Skin of body (tissue), 3 donors: ENCODE measurements at places on chromosomes 12 and 14.

GRCh38 chr12:50082644-50083043 lies 2.5 kb upstream of the SMARCD1 start:
- DNase-seq: no peak

DNA sequence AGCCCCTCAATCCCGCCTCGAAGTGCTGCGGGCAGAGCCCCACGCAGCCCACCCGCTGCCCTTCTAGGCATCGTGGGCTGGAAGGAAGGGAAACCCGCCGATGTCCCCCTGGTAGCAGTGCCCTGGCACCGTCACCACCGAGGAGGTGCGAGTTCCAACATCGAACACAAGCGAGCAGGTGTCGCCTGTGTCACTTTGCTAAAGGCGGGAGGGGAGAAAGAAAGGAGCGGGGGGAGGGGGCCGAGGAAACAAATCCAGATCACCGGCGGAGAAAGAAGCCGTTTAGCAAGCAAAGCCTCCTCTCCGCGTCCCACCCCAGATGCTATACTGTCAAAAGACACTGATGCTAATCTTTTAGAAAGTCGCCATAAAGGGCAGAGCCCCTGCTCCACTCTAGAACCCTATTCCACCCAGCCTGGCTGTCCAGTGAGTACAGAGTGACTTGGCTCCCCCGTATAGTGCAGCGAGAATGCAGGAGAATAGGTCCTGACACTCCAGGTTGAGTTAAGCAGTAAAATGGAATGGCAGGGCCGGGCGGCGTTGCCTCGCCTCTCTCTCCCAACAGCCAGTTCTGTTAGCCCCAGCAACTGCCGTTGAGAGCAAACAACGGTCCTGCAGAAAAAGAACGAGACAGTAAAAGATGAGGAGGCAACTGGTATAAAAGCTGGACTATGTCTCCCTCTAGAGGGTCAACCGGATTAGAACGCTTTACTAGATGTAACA lies 67.9 kb upstream of the USP15 start:
- peak; percentile 73 for DNase-seq

DNA sequence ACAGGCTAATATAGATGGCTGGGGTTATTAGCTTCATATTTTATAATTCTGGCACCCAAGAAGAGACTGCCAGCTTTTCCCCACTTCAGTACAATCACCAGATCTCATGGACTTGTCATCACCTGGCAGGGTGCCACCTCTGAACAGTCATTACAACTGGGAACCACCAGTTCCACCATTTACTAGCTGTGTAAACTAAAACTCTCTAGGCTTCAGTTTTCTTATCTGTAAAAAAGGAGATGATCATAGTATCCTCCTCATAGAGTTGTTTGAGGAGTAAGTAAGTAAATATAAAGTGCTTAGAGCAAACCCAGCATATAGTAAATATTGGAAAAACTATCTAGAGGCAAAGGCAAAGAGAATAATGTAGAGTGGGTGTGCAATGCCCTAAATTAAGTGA lies 19.3 kb downstream of the CPNE8 start:
- no peak for DNase-seq

DNA sequence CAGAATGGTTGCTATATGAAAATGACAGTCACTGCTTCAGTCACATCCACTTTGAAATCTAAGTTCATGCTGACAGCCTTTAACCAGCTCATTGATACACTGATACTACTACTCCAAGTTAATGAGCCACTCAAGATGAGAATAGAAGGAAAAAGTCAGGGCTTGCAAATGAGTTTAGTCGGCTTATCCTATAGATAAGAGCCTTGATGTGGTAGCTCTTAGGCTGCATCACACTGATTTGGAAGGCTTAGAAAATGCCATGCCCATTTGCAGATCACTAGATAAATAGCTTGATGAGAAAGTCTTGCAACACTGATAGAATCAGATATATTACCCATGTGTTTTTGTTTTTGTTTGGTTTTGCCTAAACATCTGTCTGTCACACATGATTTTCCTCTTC lies 251.4 kb upstream of the ATXN7L3B start:
- no peak for DNase-seq

GRCh38 chr12:93318720-93319522 lies 58.8 kb upstream of the NUDT4 start:
- no peak for DNase-seq

GRCh38 chr12:98595243-98595988 lies 1.9 kb downstream of the SLC25A3 start:
- no peak for DNase-seq

DNA sequence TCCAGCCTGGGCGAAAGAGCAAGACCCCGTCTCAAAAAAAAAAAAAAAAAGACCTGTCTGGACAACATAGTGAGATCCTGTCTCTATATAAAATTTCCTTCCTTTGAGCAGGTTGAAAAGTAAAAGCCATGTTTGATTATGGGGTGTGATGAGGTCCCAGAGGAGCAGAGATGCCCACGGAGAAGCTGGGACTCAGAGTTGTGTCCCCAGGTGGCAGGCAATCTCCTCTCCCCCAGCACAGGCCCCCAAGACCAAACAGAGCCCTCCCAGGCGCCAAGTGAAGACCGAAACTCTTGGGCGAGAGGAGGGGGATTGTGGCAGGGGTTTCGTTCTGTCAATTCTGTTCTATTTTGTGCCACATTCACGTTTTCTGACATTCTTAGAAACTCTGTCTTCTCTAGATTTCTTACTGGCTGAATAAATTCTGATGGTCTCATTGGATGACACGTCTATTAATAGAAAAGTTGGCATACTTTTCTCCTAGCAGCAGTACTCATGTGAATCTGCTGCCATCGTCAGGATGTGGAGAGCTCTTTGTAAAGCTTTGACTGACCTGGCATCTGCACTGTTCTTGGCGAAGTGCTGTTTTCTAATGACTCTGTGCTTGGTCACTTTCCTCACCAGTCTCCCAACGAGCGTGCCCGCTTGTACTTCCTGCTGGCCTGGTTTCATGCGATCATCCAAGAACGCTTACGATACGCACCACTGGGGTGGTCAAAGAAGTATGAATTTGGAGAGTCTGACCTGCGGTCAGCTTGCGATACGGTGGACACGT lies 43.4 kb downstream of the HSP90AA1 start:
- no peak for DNase-seq

DNA sequence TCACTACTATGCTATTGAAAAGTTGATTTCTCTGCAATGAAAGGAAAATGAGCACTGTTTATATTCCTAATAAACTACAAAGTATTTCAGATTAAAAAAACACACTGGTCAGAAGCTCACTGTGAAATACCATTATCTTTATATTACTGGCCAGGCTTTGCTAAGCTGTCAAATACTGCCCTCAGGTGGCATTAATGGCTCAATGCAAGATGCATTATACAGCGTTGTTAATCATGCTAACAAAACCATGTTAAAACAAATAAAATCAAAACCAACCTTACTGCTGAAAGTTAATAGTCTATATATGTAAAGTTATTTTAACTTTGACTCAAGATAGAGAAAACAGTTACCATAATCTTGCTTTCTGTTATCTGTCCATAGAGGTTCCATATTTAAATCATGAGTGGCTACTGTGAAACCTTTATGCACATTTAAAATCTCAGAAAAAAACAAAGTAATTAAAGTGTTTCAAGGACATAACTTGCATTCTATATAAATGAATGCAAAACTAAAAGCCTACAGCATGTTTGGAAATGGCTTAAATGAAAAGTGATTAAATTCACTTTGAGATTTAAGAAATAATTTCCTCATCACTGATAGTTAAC lies 121.7 kb downstream of the RALGAPA1 start:
- DNase-seq: no peak

- DNase-seq: no peak
These were observed 20.5 kb downstream of the RILPL1 start for GRCh38 chr12:123512838-123513665.

GRCh38 chr14:65042731-65043372 lies 56.2 kb downstream of the FNTB start:
- no peak for DNase-seq

GRCh38 chr14:63383776-63384367 lies 65.1 kb upstream of the GPHB5 start:
- DNase-seq: no peak

DNA sequence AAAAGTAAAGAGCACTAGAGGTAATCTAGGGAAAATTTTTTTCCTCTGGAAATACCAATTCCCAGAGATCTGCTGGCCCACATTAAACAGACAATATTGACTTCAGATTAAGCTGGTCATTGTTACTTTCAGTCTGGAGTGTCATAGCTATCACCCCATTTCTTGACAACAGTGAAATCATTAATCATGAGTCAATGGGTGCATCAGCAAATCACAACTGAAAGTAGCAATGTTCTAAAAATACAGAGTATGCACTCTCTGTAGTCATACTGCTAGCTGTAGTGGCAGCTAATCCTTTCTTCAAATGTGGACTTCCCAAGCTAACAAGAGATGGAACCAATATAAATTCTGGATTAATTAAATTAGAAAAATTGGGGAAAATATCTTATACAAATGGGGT lies 129.9 kb downstream of the CPNE8 start:
- no peak for DNase-seq

- no peak for DNase-seq
These were observed 609.3 kb downstream of the DIO2 start for GRCh38 chr14:79602045-79602444.

GRCh38 chr12:95463050-95463449 lies 10.9 kb upstream of the METAP2 start:
- no peak for DNase-seq

- DNase-seq: peak; percentile 91
These were observed at the start of gene SPSB2 for GRCh38 chr12:6873094-6874014. Gene SPSB2, minus strand, starts transcription at chr12:6873303. Its CDS starts 402 bp downstream, at chr12:6872901.

GRCh38 chr12:115942346-115942745 lies 335.1 kb downstream of the MED13L start:
- no peak for DNase-seq

- DNase-seq: no peak
These were observed 618 bp upstream of the PGAM5 start for GRCh38 chr12:132710043-132710404.

DNA sequence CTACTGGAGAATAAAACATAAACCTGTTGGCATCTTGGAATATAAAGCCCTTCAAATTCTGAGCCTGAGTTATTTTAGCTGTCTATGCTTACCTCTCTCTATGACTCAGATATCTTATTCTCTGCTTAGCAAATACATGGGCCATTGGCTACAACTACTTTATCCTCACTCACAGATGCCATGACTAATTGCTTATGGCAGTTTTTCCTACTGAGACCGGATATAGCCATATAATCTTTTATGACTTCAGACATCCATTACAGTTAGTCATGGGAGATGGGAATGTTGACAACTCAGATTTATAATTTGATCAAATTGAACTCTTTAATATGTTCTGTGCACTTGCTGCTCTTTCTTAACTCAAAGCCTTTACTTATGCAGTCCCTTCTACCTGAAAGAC lies 502.4 kb upstream of the ATP2B1 start:
- DNase-seq: no peak

DNA sequence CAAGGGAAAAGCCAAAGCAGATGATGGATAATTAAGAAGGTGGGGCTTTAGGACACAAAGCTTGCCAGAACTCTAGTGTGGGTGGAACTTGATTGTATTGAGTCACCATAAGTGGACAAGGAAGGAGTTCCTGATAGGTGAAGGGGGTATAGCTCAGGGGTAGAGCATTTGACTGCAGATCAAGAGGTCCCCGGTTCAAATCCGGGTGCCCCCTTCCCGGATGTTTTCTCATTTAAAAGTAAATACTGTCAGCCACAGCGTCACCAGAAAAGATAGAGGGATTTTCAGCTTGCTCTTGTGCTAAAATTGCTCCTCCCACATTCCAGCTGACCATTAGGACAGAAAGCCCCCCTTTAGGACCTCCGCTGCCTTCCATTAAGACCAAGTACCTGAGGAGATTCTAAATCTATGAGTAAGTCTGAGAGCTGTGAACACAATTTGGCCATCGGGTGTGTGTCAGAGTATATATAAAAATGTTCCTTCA lies 36.6 kb downstream of the DCAF4 start:
- no peak for DNase-seq

GRCh38 chr12:50985322-50985721 lies 33.0 kb downstream of the HIGD1C start:
- DNase-seq: peak; percentile 79

- DNase-seq: no peak
These were observed 61.4 kb downstream of the LMNTD1 start for GRCh38 chr12:25491396-25492325.

- peak; percentile 75 for DNase-seq
These were observed 57.2 kb downstream of the HMGA2 start for GRCh38 chr12:65881348-65881961.

DNA sequence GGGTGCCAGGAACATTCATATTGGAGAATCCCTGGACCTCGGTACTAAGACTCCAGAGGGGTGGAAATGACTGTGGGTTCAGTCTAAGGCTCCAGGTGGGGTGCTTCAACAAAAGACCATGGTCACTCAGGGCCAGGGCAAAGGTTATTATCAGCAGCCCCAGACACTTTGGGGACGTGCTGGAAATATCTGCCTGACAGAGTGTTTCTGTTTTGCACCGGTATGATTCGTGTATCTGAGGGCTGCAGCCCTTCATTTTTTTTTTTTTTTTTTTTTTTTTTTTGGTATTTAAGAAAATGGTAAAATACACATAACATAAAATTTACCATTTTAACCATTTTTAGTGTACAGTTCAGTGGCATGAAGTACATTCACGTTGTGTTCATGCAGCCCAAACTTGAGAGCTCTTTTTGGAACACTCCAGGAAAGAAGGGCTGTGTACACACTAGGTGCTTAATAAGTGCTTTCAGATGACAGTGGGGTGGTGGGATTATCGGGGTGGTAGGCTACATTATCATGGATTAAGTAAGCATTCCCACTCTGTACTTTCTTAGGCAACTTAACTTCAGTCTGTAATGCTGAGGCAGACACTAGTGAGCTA lies 120.3 kb downstream of the CHST11 start:
- no peak for DNase-seq

DNA sequence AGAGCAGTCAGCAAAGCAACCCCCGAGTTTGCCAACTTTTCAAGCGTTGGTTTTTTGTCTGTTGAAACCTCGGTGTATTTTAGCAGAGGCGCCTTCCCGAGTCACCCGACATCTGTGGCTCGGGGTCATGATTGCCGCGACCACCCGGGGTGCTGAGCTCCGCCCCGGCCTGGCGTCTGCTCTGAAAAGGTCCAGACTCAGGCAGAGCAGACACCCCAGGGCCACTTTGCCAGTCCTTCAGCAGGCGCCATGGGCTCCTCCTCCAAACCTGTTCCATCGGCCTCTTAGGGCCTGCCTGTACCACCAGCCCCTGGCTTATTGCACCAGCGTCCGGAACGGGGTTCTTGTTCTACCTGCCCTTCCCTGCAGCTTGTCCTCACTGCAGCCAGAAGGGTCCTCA lies 19.1 kb downstream of the ANKRD9 start:
- DNase-seq: no peak

GRCh38 chr12:95942101-95942523 lies 302 bp downstream of the CCDC38 start:
- DNase-seq: no peak
